ENCODE measurements at places on chromosomes 3 and 15.
A peak's percentile ranks its signal among the peaks of the same experiment; 100 is the strongest.

DNA sequence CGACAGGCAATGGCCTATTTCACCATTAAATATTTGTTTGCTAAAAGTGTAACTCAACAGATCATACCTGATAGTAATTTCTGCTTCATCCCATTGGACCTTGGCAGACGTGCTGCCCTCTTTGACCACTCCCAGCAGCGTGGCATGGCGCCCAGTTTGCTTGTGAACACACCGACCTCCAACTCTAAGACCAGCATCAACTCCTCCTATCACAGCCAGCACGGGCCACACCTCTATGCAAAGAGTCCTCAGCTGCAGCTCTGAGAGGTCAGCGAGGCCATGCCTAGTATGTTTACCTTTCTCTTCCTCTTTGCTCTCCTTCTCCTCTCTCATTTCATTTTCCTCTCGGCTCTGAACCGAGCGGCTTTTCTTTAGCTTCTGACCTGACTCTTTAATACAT lies 80.6 kb downstream of the FBXL22 start:
- no peak for DNase-seq

- DNase-seq, result peak; percentile 15
Observed at GRCh38 chr3:120062474-120062873, 31.8 kb downstream of the GSK3B start.

- DNase-seq, result peak; percentile 24
Observed at GRCh38 chr15:38531509-38531908, 33.1 kb downstream of the RASGRP1 start.

DNA sequence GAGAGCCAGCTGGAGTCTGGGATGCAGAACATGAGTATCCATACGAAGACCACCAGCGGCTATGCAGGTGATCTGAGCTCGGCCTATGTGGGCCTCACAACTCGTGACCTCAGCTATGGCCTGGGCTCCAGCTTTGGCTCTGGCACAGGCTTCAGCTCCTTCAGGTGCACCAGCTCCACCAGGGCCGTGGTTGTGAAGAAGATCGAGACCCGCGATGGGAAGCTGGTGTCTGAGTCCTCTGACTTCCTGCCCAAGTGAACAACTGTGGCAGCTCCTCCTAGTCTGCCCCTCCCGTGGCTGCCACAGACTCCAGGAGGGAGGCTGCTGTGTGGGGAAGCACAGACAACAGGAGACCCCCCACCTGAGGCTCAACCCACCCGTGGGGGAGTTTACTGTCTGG lies 3.6 kb upstream of the KPNA4 start:
- DNase-seq, result peak; percentile 19

- DNase-seq, result no peak
Observed at GRCh38 chr15:74444106-74445062, 10.6 kb upstream of the SEMA7A start.

DNA sequence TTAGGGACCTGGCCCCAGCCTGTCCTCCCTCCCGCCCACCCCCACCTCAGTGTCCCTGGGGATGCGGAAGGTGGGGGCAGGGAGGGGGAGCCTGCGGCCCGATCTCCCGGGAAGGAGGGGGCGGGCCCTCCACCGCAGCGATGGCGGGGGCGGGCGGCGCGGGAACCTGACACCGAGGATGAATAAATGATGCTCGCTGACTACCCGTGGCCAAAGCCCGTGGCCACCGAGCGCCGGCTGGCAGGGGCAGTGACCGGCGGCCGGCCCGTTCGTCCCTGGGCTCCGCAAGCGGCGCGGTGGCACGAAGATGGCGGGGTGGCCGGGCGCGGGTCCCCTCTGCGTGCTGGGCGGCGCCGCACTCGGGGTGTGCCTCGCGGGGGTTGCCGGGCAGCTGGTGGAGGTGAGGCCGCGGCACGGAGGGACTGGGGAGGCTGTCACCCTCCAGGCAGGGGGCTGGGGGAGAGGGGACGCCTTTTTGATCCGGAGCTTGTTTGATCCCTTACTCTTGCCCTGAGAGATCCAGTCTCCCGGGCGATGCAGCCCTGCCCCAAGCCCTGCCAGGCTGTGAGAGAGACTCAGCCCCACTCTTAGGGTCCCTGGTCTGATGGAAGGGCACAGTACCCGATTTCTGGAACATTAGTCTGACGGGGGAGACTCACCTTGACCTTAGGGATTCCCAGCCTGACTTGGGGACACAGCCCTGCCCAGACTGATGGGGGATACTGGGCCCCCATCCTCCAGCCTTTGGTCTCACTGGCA lies at the start of gene TMIE:
Gene TMIE, plus strand, starts transcription at position 212 of the 759 bp plus-strand sequence. Its CDS starts 96 bp downstream, at position 308.
- no peak for DNase-seq

DNA sequence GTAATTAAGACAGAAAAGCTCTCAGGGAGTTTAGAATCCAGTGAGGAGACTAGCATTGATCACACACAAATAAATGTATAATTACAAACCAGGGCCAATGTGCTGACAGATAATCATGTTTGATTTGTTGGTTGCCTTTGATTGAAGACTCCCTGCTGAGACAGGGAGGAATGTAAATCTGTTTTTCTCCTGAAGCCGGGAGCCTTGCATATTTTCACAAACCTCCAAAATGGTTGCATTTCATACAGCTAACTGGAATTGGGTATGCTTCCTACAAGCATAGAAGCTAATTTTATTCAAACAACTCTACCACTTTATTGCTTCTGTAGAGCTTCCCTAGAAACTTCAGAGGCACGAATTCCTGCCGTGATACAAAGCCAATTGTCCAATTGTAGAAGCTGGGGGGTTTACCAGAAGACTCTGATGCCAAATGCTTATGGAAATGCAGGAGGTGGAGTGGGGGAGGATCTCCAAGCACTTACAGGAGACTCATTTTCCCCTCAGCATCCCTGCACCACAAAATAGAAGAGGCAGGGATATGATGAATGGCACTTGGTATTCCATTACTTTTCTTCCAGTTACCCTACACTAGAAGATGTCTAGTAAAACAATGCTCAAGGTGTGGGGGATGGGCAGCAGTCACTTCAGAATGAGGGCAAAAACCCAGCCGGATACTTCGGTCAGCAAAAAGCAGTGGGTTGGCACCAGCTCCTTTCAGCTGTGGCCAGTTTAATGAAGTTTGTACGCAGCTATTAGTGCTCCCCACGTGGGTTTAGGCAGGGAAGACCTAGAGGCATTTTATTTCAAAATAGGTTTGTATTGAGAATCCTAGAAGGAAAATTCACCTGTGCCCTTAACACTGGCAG lies 11.4 kb upstream of the MEX3B start:
- DNase-seq, result no peak

- no peak for DNase-seq
Observed at GRCh38 chr15:88035381-88035780, 221.2 kb downstream of the NTRK3 start.

DNA sequence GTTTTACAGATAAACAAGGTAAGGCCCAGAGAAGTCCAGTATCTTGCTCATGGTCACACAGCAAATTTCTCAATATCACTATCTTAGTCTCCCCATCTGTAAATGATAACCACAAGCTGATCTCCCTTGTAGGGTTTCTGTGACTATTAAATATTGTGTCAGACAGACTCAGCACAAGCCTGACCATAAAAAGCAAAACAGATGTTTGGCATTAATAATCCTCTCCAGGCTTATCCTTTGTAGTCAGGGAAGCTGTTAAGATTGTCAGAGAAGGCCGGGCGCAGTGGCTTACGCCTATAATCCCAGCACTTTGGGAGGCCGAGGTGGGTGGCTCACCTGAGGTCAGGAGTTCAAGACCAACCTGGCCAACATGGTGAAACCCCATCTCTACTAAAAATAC lies 173.2 kb upstream of the PRICKLE2 start:
- DNase-seq, result no peak

DNA sequence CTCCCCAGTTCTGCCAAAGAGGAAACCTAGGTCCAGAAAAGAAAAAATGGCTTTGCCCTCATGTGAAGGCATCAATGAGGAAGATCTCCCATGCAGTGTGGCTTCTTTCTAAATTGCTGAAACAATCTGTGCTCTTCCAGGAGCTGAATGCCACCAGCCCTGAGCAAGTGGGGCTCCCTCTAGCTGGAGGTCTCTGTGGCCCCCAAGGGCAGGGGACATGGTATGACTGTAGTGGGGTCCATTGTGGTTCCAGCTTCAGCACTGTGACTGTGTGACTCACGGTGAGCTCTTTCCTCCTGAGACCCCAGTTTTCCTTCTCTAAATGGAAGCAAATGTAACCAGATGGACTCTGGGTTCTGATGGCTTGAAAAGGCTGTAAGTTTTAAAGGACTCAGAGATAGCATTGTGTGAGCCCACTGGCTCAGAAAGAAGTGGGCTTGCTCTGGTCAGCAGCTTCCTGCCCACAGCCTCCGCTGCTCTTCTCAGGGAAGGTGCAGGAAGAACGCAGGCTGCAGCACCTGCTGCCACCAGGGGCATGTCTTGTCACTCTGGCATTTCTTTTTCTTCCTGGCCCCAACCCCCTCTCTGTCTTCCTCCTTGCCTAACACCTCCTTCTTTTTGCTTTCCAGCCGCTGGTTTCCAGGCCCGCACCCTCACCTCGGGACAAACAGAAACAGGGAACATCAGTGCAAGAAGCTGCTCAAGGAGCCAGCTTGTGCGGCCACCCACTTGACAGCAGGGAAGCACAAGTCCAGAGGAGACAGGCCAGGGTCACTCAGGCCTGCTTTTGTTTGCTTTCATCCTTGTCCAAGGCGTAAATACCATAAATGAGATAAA lies 5.8 kb upstream of the CXCR6 start:
- no peak for DNase-seq

DNA sequence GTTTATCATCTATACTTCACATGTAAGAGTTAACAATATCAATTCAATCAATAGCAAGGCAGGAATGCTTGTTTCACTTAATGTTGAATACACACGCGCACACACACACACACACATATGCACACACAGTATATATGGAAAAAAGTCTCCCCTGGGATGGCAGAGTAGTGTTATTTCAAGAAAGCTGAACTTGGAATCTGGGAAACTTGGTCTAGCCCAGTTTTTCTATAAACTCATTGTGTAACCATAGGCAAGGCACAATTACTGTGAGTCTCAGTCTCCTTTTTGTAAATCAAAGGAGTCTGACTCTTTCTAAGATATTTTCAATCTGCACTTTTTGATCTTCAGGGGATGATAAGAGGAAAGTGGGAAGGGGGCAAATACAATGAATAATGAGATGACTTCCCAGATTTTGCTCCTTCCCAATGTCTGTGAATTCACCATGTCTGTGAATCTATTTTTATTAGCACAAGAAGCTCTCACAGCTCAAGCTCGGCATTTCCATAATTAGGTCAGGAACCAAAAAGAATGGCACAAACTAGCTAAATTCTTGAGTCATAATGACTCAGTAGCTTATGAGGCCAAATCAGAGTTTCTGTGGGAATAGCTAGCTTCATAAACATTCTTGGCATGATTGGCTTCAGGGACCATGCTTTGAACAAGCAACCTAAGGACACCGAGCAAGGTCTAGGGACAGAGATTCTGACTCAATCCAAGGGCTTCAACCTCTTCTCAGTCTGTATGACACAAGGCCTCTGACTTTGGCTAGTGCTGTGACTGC lies 227.4 kb upstream of the DCBLD2 start:
- DNase-seq, result no peak
